Hypothalamus (tissue), 51 donors: ENCODE measurements at places on chromosomes 1 and 21.

DNA sequence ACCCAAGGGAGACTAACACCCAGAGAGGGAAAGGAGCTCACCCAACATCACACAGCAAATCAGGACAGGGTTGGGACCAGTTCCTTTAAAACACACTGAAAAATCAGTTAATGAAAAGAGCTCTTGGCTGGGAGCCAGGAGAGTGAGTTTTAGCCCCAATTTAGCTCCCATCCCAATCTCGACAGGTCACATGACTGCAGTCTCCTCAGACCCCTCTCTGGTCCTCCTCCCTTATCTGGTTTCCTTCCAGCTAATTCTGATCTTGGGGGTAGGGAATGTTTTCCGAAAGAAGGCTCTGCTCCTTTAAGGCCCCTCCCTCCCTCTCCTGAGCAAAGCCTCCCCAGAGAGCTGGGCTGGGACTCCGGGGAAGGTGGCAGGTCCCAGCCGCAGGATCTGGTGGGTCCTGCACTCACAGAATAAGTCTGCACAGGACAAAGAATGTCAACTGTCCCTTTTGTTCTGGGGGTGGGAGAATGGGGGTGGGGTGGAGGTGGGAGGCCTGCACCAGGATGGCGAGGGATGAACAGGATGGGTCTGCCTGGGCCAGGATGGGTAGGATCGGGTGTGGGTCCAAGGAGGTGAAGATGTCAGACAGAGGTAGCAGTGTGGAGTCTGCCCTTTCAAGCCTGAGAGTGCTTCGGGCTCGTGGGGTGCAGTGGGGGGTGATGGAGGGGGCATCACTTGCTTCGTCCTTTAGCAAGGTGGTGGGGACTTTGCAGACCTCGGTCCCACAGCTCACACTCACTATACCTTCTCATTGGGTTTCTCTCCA is 57.3 kb upstream of the SSBP3 start:
- DNase-seq, result no peak

- no peak for DNase-seq
Observed at GRCh38 chr1:181059435-181059834, 25.7 kb downstream of the MR1 start.

GRCh38 chr1:202584707-202585589 is 125.3 kb downstream of the SYT2 start:
- no peak for DNase-seq

DNA sequence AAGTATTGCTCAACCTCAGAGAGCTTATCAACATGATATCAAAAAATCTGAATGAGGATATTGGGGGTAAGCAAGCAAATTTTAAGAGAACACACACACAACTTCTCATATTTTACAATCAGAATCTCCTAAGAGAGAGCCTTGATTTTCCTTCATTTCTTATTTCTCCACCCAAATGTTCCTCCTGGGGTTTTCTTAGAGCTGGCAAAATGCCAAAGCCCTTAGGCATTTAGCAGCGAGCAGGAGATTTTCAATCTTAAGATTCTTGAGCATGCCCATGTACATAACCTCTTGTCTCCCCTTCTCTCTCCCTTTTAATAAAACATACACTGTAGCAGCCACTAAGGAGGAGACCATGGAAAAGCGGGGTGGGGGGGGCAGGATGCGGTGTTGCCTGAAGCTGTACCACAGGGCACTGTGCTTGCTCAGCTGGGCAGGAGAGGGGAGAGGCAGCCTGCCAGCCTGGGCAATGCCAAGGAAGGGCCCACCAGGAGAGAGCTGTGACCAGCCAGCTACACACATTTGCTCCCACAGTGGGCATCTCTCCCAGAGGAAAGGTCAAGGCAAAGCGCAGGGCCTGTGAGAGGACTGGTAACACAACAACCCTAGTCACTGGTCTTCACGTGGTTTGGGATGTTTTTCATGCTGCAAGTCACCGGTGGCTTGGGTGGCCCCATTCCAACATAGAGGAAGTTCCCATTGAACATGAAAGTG is 4.3 kb downstream of the BRINP2 start:
- DNase-seq, result no peak

GRCh38 chr1:19258353-19258752 is 6.7 kb downstream of the MRTO4 start:
- DNase-seq, result no peak

DNA sequence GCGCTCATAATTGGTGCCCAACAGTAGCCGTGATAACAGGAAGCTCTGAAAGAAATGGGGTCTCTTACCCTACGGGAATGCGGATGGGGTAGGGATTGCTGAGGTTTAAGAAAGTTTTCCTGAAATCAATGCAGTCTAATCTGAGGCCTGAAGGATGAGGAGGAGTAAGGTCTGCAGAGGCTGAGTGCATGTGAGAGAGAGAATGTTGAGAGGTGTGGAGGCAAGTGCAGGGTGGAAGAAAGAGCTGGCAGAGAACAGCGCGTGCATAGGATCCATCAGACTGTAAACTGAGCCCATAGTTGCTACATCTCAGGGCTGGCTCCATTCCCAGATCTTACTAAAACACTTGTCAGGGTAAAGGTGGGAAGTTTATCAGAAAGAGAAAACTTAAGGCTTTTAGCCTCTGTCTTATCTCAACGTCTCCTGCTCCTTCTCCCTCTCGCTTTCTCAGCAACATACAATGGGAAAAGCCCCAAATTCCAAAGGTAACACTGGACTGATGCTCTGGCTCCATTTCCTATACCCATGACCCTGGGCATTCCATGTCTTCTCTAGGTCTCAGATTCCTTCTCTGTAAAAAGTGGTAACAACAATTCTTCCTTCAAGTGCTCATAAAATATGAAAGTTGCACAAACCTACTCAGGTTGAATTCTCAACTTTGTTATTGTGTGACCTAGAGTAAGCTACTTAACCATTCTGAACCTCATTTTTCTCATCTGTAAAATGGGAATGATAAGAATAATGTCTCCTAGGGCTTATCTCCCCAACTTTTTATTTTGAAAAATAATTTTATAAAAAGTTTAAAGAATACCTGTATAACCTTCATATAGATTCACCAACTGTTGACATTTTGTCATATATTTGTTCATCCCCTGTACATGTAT is 75.2 kb downstream of the SH3GLB1 start:
- DNase-seq, result no peak

DNA sequence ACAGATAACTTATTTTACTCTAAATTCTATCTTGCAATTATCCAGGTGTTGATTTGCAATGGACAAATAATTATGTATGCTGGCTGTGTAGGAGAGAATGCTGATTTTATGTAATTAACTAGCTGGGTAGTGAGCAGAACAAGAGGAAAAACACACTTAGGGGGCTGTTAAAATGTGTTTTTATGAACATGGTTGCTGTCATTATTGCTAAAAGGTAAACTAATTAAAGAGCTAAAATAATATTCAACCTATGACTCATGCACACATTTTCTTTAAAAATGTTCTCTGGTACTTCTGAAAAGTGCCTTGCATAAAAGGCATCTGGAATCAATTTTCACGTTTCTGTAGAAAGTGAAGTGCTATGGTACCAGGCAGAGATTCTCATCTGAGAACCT is 192.8 kb upstream of the C8B start:
- no peak for DNase-seq

GRCh38 chr1:199269241-199269640 is 630.4 kb downstream of the PTPRC start:
- DNase-seq, result no peak

- DNase-seq, result no peak
Observed at GRCh38 chr1:154577346-154578057, 9.9 kb downstream of the CHRNB2 start.

DNA sequence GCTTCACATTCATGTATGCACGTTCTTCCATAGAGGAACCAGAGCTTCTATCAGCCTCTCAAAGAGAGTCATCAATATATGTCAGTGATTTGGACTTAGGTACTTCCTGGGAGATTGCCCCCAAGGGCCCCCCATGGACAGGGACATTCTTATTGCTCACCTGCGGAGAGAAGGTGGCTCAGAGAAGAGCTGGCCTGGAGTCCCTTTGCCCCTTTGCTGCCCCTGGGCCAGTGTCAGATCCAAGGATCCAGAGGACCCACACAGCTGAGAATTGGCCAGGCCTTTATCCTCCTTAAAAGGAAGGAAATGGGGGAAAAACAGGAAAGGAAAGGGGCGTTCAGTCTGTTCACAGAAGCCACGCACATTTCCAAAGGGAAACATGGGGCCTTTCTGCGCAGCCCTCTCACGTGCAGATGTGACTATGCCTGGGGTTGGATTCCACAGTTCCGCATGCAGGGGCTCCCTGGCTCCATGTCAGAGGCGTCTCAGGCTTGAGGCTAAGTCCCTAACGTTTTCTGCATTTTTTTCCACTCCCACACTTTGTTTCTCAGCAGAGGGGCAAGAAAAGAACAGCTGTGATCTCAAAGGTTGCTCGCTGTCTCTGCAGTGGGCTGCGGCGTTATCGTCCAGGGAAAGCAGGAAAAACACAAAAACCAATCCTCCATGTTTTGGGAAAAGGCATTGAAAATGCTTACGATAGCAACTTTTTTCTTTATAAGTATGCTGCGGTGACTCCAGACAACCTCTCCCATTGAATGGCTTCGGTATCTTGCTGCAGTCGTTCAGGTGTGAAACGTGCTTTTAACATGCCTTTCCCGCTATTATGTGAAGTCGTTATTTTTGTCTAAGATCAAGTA is 5.9 kb downstream of the C1orf226 start:
- no peak for DNase-seq

- DNase-seq, result no peak
Observed at GRCh38 chr1:39970274-39970673, 15.3 kb downstream of the MFSD2A start.

GRCh38 chr1:50060279-50060678 is 36.5 kb upstream of the AGBL4 start:
- DNase-seq, result no peak

GRCh38 chr1:175562452-175562851 is 180.9 kb downstream of the TNR start:
- DNase-seq, result no peak

DNA sequence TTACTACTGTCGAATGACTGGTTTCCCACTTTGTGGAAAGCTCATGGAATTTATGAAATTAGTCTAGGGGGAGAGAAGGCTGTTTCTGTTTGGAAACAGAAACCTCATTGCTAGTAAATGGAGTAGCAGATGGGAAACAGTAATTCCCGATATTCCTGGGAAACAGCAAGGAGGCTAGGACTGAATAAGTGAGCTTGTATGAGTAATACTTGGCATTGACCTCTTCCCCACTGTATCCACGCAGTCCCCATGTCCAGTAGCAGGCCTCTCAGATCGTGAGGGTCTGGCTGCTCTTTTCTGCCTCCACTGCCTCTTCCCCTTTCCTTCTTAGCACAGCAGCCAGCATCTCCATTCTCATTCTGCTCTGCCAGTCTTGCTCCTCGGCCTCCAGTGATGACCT is 75.5 kb downstream of the PRDM2 start:
- no peak for DNase-seq

GRCh38 chr1:229945795-229946194 is 121.2 kb upstream of the GALNT2 start:
- DNase-seq, result no peak

DNA sequence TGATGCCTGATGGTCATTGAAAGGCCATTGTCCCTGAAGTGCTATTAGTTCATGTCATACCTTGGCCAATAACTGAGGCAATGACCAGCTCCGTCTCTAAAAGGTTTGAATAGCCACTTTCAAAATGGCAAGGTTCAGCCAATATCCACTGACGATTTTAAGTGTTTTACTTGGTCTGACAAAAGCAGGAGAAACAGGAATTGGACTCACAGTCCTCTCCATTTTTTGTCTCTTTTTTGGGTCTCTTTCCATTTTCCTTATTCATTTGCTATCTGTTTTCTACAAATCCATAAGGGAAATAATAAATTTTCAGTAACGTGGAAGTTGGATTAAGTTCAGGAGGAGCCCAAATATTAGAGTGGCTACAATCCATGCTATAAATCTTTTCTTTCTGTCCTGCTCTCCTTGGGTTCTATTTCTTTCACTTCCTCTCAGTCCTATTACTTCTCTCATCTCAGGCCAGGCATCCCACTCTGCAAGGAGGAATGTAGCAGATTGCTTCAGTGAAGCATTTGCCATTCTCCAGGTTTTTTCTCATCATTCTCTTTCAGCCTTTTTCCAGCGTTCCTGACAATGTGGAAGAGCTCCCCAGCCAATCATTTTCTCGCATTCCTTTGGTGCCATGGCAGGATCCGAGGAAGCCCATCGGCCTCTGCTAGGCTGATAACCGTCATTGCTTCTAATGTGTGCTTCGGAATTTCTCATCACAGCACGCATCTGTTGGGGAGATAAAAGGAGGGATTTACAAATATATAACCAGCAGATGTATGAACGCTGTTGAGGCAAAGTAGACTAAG is 414.5 kb downstream of the ADGRL2 start:
- no peak for DNase-seq

DNA sequence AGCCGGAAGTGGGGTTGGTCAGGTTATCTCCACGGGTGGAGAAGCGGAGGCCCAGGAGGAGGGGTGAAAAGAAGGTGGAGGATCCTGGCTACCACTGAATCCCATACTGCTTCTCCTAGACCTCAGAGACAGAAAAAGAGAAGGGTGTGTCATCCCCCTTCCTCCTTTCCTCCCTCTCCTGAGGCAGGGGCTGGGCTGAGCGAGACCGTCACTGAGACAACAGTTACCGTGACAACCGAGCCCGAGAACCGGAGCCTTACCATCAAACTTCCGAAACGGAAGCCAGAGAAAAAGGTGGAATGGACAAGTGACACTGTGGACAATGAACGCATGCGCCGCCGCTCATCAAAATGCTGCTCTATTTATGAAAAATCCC is 42.1 kb upstream of the NBPF3 start:
- no peak for DNase-seq

GRCh38 chr1:43774359-43774758 is 67.0 kb downstream of the ST3GAL3 start:
- no peak for DNase-seq

DNA sequence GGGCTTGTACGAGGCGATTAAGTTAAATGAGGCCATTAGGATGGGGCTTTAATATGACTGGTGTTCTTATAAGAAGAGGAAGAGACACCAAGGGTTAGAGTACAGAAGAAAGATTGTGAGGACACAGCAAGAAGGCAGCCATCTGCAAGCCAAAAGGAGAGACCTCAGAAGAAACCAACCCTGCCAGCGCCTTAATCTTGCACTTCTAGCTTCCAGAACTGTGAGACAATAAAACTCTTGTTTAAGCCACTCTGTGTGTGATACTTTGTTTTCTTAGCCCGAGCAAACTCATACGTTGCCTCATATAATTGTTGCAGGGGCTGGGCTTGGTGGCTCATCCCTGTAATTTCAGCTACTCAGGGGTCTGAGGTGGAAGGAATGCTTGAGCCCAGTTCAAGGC is 33.6 kb upstream of the RGS16 start:
- DNase-seq, result no peak

DNA sequence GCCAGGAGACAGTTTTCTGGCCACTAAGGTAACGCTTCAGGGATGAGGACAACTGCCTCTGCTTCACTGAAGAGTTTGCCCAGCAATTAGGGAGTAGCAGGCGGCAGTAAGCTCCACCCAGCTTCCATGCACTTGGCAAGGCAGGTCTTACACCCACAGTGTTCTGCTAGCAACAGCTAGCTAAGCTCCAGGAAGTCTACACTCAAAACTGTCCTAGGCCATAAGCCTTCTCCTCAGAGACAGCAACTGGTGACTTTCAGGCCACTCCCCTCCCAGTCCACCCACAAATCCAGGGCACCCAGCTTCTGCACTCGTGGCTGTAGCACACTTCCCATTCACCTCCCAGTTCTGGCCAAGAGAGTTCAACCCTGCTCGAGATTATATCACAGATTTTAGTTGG is 47.3 kb downstream of the KMO start:
- no peak for DNase-seq

- DNase-seq, result no peak
Observed at GRCh38 chr1:234868296-234869147, 258.5 kb upstream of the IRF2BP2 start.
